CD4-positive, alpha-beta T cell treated with Interleukin-4 for 1 hour (primary cell): ENCODE measurements at places on chromosomes 5 and 9.

- DNase-seq = no peak
These were observed 484.1 kb upstream of the SEMA6A start for GRCh38 chr5:117058740-117059139.

GRCh38 chr9:106085479-106085878 is 391.1 kb downstream of the TMEM38B start:
- no peak for DNase-seq

DNA sequence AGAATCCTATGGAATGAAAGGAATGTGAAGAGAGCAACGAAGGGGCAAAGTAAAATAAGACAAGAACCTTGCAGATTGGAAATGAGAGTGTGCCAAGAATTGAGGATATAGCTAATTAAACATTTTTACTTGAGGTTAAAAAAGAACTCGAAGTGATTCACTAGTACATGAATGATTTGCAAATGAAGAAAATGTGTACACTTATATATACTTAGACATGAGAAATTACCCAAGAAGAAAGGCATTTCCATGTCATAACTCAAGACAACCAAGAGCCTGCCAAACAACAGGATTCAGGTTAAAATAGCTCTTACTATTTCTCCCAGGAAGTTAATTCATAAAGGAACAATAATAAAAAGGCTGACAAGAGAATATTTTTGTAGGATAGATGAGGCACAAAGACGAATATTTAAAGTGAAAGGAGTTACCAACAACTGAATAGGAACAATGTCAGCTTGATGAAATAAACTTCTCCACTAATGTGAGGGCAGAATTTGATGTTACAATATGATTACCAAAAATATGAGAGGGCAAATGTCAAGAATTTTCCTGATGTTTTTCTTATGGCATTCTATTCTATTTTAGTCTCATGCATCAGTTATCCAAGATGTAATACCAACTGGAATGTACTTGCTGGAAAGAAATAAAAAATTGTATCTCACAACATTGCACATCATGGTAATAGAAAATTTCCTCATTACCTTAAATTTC is 18.9 kb upstream of the NPR3 start:
- DNase-seq = no peak

- DNase-seq = no peak
These were observed 177.0 kb upstream of the GRIN3A start for GRCh38 chr9:101915482-101915881.

DNA sequence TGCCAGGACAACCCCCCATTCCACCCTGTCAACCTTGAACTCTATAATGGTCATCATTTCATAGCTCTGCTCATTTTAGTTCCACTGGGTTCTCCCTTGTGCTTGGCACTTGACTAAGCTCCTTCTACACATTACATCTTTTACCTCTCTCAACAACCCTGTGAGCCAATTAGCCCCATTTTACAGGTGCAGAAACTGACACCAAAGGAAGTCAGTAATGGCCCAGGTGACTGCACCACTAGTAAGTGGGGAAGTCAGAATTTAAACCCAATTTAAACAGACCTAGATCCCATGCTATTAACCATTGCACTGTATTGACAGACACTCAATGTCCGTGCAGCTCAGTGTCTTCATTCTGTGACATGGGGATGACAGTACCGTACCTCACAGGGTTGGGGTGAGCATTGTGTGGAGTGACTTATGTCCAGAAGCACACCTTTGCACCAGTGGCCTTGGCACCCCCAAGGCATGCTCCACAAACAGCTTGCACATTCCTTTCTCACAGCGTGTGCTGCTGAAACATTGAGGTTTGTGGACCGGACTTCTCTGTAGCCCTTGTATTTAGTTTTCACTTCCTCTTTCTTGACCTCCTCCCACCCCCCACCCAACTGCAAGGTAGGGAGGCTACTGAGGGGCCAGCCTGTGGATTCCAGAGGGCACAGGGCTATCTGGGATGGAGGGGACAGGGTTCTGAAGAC is 23.1 kb downstream of the IRF1 start:
- DNase-seq = no peak

GRCh38 chr5:95958310-95959014 is 3.2 kb downstream of the ELL2 start:
- no peak for DNase-seq

DNA sequence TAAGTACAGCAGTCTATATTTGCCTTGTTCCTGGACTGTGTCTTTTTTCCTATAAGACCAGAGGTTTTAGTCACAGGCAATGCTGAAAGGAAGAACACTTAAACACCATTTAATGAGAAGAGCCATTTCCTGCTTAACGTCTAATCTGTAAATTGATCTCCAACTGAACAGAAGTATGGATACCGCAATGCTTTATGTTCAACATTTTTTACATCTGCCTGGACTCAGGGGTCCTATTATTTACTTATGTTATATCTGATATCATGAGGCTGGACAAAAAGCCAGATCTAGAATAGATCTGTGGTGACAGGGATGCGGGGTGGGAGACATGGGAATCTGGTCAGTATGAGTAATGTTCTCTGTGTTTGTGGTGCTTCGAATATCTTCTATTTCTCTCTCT is 334.6 kb upstream of the MPDZ start:
- DNase-seq = no peak

DNA sequence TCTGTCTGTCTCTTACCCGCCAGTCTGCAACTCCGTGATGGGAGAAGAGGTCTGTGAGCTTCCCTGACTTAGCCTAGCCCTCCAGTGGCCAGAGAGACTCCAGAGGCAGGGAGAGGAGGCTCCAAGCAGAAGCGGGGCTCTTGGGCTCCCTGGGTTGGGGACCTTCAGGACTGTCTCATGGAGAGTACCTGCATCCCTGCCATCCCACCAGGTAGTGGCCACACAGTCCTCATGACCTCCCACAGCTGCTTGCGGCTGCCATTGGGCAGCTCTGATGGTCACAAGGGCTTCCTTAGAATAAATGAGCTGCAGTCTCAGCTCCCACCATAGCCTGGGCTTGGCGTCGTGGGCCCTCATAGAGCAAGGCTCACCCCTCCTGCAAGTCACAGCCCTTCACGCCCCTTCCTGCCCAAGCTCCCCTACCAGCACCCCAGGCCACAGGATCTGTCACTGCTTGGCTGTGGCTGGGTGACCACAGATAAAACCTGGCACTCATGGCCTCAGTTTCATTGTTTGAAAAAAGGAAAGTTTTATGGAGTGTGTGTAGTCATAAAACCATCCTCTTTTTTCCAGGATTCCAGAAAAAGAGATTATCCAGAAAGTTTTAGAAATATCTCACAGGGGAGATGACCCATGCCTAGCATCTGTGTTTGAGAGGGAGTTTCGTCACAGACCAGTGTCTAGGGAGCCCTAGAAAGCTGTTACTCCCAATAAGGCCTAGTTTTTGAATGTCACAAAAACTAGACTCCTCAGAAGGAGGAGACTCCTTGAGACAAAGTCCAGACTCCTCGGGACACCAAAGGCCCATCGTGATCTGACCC is 48.4 kb downstream of the PPARGC1B start:
- DNase-seq = no peak

GRCh38 chr5:53779541-53779981 is 219.1 kb downstream of the NDUFS4 start:
- no peak for DNase-seq

GRCh38 chr5:38267372-38267771 is 9.0 kb downstream of the EGFLAM start:
- no peak for DNase-seq

DNA sequence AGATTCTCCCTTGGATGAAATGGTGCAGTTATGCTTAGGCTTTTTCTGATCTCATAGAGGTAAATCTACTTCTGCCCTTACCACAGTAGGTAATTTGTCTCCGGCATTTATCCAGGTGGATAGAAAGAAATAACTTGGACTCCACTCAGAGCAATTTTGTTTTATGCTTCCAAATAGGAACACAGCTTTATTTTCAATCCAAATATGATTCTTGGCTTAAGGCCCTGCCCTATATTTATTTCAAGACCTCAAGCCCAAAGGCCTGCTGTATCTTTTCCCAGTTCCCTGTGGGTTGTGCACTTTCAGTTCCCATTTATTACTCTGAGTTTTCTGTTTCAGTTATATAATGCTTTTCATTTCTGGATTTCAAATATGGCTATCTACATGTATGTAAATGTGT is 274.2 kb upstream of the SMC2 start:
- no peak for DNase-seq

DNA sequence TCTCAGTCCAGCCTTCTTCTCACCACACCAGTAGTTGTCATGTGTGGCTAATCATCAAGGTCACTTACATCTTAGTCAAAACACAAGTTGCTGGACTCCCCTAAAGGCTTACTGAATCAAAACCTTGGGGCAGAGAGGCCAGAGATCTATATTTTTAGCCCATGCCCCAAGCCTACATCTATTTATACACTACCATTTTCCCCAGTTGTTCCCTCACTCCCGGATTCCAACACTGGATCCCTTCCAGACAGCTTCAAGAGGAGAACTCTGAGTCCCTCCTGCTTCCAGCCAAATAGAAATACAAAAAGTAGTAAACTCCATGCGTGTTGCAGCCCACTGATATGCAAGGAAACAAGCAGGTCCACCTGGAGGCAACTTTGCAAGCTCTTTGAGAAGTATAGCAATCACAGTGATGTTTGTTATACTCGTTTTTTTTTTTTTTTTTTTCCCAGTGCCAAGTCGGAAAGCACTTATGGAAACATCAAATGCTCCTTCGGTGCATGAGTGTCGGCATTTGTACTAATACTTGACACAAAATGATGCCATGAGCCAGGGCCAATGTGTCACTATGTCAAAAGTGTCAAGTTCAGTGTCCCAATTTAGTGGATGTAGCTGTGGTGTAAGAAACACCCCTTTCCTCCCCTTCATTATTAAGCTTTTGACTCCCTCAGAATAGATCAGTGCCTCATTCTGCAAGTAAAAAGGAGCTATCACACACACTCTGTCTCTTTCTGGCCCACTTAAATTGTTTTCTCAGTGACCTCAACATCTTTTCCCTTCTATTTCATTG is 594.2 kb upstream of the SGCD start:
- DNase-seq = no peak
